ENCODE measurements at places on chromosomes 2 and 18. TPM values are rescaled to one million over a fixed set of nuclear protein-coding genes. Genes with fewer than 3 reads are reported as not detected.

The DSG2 gene
- 6.4 TPM for polyA plus RNA-seq

The AMER3 gene
- 11.4 TPM for polyA plus RNA-seq

The MCFD2 gene
- 61.5 TPM for polyA plus RNA-seq

The LAMA1 gene
- polyA plus RNA-seq: 55.6 TPM

The ABCB11 gene
- 0.19 TPM for polyA plus RNA-seq

The MAP2 gene
- polyA plus RNA-seq: 397 TPM
